Vagina (tissue), 2 donors: ENCODE measurements at places on chromosomes 7 and 10.

GRCh38 chr7:7819442-7820247 lies 101.2 kb upstream of the RPA3 start:
- H3K36me3 ChIP-seq = no peaks in the 10 kb centered on the region
- DNase-seq = no peak
- H3K4me3 ChIP-seq = no peak overlapping the region
- no peaks in the 10 kb centered on the region for H3K4me1 ChIP-seq
- no peak overlapping the region for H3K27ac ChIP-seq
- no peaks in the 10 kb centered on the region for H3K27me3 ChIP-seq

DNA sequence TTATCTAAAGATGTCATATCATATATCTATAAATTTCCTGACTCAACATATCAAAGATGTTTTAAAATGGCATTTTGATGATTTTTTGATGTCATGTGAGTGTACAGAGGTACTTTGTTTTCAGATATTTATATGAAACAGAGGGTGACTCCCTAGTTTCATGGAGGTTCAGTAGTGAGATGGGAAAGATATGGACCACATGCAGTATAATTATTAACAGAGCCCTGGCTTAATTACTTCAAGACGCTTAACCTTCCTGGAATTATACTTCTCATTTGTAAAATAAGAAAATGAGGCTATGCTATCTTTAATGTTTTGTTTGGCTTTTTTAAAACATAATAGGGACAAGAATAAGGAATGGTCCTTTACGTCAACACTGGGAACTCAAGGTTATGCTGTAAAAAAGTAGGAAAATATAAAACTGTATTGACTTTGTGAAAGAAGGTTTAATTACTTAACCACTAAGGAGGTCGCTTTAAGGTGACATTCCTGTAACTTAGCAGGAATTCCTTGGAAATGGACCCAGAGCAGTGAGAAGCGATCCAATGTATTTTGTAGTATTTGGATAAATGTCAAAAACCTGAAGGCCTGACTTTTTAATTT lies 821.0 kb upstream of the IGFBP3 start:
- H3K36me3 ChIP-seq = no peaks in the 10 kb centered on the region
- no peak for DNase-seq
- no peaks in the 10 kb centered on the region for H3K4me1 ChIP-seq
- H3K4me3 ChIP-seq = no peak overlapping the region

GRCh38 chr10:86849181-86849894 lies 92.9 kb downstream of the BMPR1A start:
- no peak overlapping the region for H3K27ac ChIP-seq
- no peaks in the 10 kb centered on the region for H3K27me3 ChIP-seq
- no peak overlapping the region for H3K4me3 ChIP-seq
- no peaks in the 10 kb centered on the region for H3K36me3 ChIP-seq

GRCh38 chr7:144822223-144822622 lies 13.6 kb downstream of the TPK1 start:
- no peak for DNase-seq
- H3K36me3 ChIP-seq = no peaks in the 10 kb centered on the region
- H3K4me1 ChIP-seq = no peaks in the 10 kb centered on the region
- H3K4me3 ChIP-seq = no peak overlapping the region

DNA sequence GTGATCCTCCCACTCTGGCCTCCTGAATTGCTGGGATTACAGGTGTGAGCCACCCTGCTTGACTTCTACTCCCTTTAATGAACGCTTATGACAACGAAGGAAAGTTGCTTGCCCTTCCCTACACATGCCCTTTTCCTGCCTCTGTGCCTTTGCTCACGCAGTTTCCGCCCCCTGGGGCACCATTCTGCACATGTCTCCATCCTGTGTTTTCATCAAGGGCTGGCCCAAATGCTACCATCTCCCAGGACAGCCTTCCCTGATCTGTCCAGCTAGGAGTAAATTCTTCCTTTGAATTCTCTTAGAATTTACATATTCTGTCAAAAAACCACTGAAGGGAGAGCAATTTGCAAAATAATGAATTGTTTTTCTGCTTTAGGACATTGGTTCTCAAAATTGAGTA lies 50.0 kb upstream of the KMT2C start:
- no peak for DNase-seq
- H3K36me3 ChIP-seq = no peaks in the 10 kb centered on the region
- no peak overlapping the region for H3K27ac ChIP-seq
- no peaks in the 10 kb centered on the region for H3K27me3 ChIP-seq

DNA sequence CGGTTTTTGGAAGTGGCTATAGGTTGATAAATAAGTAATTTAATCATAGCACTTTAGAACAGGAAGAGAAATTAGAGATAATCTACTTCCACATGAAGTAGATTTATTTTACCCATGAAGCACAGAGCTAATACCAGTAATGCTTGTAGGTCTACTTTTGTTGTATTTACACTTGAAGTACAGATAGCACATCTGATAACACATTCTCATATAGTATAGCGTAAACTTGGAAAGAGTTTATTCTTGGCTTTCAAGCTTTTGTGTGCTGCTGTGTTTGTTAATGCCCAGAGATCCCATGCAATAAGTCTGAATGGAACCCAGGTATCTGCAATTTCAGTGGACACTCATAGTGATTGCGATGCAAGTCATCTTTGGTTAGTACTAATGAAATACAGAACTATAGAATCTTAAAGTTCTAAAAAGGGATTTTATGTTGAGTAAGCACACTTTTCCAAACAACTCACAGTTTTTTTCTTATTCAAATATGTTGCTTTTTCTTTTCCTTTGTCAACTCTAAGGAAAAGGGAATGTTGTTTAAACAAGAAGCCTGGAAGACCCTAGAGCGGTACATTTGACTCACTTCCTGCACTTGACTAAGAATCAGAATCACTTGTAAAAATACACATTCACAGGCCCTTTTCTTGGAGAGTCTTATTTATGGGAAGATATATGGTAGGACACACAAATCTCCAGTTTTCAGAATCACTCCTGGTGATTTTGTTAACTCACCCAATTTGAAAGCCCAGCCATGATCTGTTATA lies 105.8 kb downstream of the GNAI1 start:
- H3K27ac ChIP-seq = no peak overlapping the region
- H3K36me3 ChIP-seq = no peaks in the 10 kb centered on the region
- H3K4me1 ChIP-seq = no peaks in the 10 kb centered on the region
- H3K4me3 ChIP-seq = no peak overlapping the region
- no peaks in the 10 kb centered on the region for H3K27me3 ChIP-seq

DNA sequence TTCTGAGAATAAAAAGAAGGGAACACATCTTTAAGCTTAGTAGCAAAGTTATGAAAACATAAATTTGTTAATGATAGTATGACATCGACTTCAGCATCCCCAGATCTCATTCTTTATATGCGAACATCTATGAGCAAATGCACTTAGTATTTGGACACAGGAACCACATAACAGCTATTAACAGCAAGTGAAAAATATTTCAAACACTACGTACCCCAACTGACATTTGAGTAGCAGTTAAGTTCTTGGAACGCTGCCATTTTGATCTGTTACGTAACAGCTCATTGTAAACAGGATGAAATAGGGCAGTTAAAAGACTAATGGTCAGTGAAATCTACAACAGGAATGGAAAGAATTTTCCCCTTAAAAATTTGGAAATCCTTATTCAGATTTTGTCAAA lies 428.9 kb downstream of the TNS3 start:
- peak overlapping the region; percentile 62 for H3K27ac ChIP-seq
- DNase-seq = no peak
- H3K27me3 ChIP-seq = no peaks in the 10 kb centered on the region
- no peaks in the 10 kb centered on the region for H3K36me3 ChIP-seq
- peaks cover 27% of the 10 kb centered on the region for H3K4me1 ChIP-seq
